ENCODE measurements at places on chromosomes 2 and 18.

DNA sequence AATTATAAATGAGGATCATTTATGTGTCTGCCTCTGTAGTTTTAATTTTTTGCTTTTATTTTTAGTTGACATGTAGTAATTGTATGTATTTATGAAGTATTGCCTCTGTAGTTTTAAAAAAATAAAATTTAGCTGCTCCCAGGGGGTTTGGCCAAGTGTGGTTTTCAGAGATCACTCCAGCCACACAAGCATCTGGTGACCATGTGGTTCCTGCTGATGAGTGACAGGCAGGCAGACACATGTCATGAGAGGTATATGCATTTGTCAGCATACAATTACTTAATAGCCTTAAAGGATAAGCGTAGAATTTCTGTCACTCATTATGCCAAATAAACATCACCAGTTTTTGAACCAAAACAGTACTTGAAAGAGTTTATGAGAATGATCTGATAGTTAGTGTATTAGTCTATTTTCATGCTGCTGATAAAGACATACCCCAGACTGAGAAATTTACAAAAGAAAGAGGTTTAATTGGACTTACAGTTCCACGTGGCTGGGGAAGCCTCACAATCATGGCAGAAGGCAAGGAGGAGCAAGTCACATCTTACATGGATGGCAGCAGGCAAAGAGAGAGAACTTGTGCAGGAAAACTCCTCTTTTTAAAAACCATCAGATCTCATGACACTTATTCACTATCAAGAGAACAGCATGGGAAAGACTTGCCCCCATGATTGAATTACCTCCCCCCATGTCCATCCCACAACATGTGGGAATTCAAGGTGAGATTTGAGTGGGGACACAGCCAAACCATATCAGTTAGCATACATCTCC is 29.6 kb downstream of the MREG start:
- DNase-seq: no peak

DNA sequence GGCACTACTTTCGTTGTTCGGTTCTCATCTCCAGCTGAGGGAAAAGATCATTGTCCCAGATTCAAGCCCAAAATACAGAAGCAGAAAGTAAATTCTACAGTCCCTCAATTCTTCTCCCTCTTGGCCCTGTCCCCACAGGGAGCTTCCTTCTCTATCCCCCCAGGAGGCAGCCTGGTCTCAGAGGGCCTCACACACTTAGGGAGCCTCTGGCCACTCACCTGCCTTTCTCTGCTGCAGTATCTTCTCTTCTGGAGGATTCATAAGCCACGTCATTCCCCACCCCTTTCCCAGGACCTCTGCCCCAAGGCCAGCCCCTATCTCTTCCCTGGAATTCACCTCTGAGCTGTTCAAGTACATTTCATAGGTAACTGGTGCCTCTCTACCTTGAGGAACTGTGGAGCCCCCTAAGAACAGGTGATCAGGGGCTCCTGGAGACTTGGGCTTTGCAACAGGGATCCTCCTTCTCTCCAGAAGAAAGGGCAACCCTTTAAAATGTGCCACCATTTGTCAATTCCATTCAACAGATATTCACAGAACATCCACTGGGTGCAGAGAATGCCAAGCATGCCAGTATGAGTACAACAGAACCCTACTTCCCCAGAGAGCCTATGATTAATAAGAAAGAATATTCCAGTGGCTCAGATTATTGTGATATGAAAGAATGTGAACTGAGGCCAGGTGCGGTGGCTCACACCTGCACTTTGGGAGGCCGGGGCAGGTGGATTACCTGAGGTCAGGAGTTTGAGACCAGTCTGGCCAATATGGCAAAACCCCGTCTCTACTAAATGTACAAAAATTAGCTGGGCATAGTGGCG is 72.9 kb downstream of the CIB4 start:
- DNase-seq: no peak

DNA sequence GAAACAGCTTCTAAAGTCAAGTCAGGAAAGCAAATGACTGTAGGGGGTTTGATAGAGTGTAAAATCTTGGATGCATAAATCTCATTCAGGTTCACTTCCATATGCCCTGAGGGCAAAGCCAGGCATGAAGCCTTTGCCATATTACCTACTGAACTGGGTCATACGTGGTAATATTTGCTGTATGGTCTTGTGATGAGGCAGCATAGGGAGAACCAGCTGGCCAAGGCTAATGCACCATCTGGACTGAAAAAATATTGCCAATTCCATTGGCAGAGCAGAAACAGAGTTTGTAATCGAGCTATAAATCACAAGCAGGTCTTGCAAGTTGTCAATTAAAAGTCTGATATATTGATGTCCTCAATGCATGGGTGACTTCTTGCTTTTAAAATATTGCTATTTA is 243.8 kb downstream of the ERBB4 start:
- DNase-seq: no peak

GRCh38 chr2:6833300-6833604 is 32.5 kb downstream of the CMPK2 start:
- DNase-seq: no peak

DNA sequence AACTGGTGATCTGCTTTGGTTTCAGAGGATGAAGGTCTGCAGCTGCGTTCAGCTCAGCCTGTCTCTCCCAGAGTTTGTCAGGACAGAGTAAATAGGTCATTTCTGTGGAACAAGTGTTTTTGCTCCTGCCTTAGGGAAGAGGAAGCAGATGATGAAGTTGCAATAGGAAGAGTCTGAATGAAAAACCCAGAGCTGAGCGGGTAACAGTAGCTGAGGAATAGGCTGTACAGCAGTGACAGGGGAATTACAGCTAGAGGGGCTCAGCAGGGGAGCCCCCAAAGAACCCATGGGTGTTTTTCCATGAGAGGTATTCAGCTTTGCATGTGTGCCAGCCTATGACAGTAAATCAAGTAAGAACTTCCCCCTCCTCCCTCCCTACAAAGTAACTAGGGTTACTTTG is 10.3 kb upstream of the CYBRD1 start:
- no peak for DNase-seq

DNA sequence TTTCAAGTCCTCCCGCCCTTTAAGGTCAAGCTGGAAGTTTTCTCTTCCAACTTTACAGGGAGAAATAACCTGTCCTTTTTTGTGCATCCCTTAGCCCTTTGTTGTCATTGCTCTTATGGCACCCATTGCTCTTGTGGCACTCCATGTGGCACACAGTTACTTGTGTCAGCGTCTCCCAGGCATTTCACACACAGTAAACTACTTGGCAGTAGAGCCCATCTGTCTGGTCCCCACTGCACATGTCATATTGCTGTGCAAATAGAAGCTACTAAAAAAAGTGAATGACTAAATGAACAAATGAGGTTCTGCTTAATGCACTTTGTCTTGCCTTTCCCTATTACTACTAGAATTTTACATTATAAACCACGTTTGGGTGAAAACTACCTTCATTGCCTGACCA is 149.3 kb downstream of the EML6 start:
- no peak for DNase-seq

DNA sequence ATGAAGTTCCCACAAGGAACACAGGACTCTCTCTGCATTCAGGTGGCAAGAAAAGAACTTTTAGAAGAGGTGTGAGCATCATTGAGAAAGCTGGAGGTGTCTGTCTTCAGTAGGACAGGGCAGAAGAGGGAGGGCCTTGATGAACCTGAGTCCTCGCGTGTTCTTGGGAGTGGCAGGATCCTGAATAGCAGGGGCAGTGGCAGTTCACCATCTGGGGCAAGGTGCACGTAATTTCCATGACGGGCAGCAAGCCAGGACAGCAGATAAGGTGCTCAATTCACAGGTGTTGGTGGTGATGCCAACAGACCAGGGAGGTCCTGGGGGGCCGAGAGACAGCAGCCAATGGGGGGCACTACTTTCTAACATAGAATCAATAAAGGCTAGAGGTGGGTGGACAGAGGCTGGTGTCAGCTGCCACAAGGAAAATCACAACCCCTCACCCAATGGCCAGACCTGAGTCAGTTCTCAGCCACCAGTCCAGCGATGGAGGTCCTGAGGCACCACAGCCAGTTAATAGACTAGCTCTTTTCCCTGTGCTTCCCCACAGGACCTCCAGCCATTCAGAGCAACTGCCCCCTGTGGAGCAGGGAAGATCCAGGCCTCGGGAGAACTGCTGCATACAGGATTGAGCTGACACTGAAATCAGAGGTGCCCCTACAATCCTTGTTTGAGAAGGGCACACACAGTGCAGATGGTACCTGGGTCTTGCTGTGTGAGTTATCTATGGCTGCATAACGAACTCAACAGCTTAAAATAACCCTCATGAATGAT is 10.9 kb upstream of the HDAC4 start:
- DNase-seq: no peak
